T-cell (primary cell): ENCODE measurements at places on chromosomes 3 and 15.

DNA sequence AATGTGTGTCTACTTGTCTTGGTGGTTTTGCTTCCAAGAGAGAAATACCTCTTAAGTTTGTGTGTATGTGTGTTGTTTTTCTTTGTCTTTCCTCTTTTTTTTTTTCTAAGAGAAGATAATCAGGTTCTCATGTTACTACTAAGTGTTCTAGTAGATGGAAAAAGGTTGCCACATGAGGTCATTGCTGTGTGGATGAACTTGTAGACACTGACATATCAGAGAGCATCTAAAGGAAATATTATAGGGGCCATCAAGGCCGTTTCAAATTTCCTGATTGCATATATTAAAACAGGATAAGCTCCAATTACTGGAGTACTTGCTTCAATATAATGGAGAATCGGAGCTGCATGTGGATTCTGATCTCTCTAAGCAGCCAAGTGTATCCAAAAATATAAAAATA lies 747.5 kb downstream of the NR2F2 start:
- DNase-seq: no peak

DNA sequence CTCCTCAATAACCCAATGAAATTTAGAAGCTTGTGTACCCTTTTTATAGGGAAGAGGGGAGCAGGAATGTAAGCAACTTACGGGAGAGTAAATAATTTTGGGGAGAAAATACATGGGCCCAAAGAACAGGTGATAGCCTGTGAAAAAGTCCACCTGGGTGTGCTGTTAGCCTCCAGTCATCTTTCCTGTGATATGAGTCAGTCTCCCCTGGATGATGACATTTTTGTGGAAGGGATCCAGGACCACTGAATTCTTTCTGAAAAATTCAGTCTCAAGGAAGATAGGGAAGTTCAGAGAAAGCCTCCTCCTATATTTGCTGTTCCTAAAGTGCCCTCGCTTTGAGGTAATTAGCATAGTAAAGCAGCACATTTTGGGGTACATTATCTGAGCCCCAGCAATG lies 149.8 kb downstream of the SQOR start:
- DNase-seq: no peak

DNA sequence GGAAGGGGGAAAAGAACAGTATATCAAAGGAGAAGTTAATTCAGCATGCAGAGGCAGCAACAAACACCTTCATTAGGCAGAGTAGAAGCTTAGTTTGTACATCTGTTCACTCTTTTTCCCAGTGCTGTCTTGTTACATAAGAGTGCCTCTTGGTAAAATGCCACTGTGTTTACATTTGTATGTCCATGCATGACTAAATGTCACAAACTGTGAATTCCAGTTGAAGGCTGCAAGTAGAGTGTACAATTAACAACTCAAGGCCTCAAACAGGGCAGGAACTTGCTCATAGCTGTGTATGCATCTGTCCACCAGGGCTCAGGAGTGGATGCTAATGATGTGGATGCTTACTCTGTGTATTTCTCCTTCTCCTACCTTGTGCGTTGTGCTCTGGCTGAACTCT lies 214.2 kb upstream of the TPM1 start:
- DNase-seq: no peak

- no peak for DNase-seq
Observed at GRCh38 chr15:75928680-75929608, 25.3 kb downstream of the FBXO22 start.

DNA sequence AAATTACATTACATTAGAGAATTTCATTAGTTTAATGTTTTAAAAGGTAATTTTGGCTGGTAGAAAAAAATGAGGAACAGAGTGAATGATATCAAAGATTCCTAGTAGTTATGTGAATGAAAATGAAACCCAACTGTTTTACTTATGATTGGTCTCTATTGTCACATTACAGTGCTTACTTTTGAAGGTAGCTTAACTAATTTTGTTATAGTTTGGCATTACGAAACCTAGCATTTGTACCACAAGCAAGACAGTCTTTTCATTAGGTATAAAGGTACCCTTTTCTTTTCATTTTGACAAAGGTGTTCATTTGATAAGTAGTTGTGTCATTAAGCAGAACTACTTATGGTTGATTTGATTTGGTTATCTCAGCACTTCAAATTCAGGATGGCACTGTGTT lies 6.9 kb downstream of the SELENOT start:
- no peak for DNase-seq

- no peak for DNase-seq
Observed at GRCh38 chr15:100264994-100265640, 76.7 kb downstream of the ADAMTS17 start.

DNA sequence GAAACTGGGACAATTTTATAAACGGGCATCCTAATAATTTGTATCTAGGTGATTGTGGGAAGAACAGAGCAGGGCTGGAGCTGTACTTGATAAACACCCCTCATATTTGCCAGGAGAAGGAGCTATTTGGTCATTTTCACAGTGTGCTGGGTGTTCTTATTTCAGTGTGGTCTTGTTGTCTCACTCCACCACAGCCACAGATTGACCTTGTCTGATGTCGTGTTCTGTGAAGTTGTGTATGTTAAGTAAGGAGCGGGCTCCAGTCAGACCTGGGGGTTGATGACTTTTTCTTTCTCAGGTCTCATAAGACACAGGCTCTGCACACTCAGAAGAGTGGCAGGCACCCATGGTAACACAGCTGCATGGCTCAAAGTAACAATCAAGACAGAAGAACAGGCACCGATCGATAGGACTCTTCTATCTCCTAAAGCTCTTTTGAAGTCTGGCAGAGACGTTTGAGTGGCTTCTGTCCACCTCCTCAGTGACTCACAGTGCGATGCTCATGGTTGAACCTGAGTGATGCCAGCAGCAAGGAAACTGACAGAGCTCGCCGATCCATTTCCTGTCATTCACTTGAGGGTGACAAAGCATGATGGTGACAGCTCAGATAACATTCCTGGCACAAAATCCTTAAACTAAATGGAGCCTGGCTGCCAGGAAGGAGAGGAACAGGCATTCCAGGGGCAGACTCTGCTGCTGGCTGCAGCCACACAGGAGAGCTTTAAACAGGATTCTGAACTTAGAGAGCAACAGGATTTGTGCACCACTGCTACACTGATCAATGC lies 20.8 kb downstream of the DPH3 start:
- no peak for DNase-seq

GRCh38 chr3:112382543-112383160 lies 49.7 kb downstream of the CD200 start:
- DNase-seq: no peak

GRCh38 chr3:19970327-19970726 lies 23.4 kb downstream of the RAB5A start:
- DNase-seq: no peak

GRCh38 chr3:166606988-166607387 lies 769.8 kb upstream of the BCHE start:
- no peak for DNase-seq

DNA sequence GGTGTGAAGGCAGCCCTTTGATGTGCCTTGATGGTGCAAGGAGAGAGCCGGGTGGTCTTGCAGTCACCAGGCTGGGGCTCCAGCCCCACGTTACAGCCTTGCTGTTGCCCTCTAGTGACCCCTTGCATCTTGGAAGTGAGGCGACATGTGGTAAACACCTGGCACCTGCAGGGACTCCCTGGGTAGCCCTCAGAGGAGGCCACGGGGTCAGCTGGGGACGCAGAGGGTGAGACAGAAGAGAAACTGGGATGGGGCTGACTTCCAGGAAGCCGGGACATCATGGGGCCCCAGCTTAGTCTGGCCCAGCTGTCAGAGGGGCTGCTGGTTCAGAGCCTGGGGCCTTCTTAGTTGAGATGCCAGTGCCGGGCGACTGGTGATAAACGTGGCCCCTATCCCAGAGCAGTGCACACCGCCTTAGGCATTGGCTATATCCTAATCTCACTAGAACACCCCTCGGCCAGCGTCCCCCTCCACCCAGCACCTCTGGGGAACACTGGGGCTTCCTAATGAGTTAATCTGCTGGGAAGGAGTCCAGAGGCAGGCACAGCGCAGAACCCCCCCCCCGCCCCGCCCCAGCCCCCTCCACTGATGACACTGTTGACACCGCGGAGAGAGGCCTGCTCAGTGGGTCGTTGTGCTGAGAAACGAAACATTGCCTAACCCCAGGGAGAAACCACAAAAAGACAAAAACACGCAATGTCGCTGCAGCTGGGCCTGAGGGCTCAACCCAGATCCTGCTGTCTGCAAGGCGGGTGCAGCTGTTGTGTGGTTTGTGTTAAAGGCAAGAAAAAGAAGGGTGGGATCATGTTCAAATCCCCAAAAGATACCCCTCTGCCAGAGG lies 60.5 kb upstream of the KLF13 start:
- DNase-seq: peak; percentile 75

DNA sequence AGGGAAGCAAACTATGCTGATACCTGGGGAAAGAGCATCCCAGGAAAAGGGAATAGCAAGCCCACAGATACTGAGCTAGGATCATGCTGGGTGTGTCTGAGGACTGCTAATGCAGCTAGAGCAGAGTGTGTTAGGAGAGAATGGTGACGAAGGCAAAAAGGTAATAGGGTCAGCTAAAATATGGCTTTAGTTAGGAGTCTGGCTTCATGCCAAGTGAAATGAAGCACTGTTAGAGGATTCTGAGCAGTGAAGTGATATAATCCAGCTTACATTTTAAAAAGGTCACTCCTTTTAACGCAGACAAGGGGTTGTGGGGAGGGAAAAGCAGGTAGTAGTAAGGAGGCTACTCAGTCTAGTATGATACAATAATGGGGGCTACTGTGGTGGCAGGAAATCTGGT lies 30.4 kb downstream of the SECISBP2L start:
- DNase-seq: no peak

DNA sequence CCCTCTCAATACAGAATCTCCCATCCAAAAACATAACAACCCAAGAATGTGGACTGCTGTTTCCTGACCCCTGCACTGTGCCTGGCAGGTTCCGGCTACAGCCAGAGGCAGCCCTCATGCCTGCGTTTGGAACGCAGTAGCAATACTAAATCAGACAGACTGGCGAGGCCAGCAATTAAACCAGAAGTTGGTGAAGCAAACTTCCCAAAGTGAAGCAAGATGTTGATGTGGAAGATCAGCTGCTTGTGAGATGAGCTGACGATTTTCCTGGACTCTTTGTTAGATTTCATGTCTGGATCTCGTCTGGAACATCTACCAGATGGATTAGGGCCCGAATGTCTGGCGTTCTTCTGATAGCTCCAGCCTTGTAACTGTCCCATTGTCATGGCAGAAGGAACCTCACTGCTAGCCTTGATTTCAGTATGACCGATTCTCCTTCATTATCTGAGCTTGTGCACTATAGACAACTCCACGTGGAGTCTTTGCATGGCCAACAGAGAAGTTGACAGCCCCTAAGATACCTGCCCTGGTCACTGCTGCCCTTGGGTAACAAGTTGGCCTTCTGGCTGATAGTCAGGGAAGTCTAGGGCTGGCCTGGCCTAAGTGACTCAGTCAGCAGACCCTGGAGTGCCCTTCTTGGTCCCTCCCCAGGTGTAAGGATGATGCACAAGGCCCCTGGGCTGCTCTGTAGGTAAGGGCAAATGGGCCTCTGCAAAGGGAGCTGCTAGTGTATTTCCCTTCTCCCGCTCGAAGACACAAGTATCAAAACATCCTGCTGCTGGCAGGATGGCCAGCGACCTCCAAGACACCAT lies 126.5 kb downstream of the ADAMTS17 start:
- no peak for DNase-seq

GRCh38 chr15:77517579-77517978 lies 96.9 kb downstream of the HMG20A start:
- no peak for DNase-seq

DNA sequence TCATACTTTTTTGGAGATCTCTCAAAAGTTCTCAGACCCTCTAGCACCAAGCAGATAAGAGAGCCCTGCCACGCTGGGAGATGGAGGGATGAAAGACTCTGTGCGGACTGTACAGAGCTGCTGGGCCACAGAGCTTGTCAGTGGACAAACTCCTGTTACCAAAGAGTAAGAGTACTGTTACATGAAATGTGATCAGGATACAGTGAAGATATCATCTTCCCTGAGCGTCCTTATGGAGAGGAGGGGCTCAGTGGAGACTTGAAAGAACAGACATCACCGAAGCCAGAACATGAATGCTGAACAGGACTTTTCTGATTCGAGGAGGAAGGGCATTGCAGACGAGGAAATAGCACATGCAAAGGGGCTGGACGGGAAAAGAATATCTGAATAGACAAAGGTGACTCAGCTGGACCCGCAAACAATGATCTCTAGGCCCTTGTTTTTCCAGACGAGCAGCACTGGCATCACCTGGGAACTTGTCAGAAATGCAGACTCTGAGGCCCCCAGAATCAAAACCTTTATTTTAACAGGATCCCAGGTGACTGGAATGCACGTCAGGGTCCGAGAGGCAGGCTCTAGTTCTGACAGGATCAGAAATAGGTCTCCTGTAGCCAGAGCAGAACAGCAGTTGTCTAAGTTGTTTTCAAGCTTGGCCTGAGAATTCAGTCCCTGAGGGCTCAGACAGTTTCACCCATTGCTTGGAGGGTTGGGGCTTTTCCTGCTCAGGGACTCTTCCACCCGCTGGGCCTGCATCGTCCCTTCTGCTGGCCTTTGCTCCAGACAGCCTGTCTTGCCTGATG lies 277.9 kb downstream of the RPLP1 start:
- DNase-seq: no peak

DNA sequence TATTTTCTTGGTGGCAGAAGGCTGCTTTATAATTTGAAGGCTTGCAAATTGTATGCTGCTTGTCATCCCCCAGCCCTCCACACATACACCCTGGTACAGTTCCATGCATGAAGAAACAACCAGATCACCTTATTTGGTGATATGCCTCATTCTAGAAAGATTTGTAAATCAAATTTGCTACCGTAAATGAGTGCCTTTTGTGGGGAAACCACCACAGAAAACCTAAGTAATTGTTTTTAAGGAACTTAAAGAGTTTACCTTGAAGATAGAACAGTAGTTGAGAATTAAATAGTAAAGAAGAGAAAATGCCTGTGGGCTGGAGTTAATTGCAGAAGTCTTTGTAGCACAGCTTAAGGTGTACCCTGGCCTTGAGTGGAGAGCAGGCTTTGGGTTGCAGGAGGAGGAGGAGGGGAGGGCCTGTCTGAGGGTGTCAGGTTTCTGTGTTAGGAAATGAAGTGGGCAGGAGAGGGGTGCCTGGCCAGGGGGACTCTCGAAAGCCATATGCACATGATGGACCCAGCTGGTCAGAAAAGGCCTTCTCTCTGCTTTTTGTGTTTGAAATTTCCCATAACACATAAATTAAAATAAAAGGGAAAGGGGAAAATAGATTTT lies 6.9 kb downstream of the NIPA2 start:
- no peak for DNase-seq

GRCh38 chr15:53130943-53131342 lies 340.8 kb upstream of the ONECUT1 start:
- no peak for DNase-seq

GRCh38 chr15:51497806-51498205 lies 124.8 kb downstream of the DMXL2 start:
- no peak for DNase-seq

- DNase-seq: no peak
Observed at GRCh38 chr3:187183210-187183862, 13.9 kb upstream of the RTP1 start.
